ENCODE measurements at places on chromosomes 7 and 10.

DNA sequence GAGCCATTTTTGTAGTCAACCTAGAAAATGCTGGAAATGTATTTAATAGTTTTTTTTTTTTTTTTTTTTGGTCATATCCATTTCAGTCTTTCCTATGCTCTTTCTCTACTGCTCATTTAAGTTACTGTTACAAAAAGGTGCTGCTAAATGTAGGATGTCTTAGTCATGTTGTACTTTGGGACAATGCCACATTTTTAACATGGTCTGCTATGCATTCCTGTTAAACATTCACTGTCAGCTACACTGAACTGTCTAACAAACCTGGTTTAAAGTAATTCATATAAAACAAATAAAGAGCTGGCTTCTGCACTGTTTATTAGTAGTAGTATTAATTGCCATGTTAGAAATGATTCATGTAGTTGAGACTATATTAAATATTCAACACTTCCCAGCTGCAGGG lies 108.6 kb downstream of the NSUN6 start:
- DNase-seq: no peak

GRCh38 chr7:128200376-128200775 lies 40.7 kb upstream of the LEP start:
- DNase-seq: no peak

DNA sequence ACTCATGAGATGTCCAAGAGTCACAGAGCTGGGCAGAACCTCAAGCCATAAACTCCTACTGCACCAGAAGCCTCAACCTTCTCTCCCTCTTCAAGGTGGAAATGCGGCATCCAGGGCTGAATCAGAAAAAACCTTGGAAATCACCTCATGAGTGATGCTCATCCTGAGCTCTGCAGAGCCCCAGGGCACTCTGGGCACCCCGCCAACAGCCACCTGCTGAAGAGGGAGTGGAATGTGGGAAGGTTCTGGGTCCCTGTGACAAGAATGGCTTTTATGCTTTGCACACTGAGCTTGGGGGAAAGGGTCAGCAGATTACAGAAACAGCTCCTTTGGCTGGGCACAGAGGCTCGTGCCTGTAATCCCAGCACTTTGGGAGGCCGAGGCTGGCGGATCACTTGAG lies 18.8 kb downstream of the NUDT1 start:
- DNase-seq: no peak

GRCh38 chr7:25289518-25289917 lies 61.2 kb upstream of the NPVF start:
- DNase-seq: no peak

DNA sequence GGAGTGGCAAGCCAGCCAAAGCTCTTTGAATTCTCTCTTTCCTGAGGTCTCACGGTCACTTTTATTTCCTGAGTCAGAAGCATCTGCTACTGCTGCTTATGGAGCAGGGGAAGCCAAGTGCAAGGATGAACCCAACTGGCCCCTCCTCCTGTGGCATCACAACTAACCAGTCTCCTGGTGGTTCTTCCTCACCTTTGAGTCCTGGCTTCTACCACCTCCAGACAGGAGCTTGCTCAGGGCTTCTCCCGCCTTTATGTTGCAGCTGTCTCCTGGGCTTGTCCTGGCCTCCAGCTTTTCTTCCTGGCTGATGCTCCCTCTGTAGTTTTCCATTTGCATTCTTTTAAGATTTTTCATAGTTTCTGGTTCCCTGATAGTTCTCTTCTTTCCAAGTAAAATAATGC lies 349.7 kb upstream of the NRP1 start:
- DNase-seq: no peak

- DNase-seq: no peak
Observed at GRCh38 chr10:78454123-78454645, 420.5 kb downstream of the RPS24 start.

DNA sequence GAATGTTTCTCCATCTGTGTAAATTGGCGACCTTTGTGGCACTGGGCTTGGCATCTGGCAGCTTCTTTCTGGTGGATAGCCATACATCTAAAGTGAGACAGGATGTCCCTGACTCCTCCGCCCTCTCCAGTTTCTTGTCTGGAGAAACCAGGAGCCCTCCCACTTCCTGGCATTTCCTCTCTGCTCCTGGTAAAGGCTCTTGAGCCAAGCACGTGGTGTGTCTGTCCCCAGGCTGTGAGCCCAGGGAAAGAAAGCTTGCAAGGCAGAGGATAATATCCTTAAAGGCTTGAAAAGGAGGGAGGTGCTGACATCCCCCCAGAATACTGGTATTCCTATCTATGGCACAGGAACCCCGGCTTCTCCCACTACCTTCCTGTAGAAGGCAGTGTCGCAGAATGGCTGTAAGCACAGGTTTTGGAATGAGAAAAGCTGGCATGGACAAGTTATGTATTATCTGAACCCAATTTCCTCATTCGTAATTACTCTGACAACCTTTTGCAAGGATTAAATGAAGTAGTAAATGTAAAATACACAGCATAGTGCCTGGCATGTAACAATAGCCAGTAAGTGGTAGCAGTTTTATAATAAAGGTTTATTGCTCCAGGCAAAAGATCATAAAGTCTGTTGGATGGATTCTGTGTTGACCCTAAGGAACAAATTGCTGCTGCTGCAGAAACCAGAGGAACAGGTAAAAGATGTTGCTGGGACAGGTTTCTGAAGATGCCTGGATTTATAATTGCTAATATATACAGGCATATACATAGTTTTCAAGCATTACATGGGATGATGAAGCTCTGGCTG lies 11.8 kb upstream of the ACSL5 start:
- DNase-seq: peak; percentile 62

GRCh38 chr7:37341033-37341630 lies 107.5 kb downstream of the ELMO1 start:
- no peak for DNase-seq

DNA sequence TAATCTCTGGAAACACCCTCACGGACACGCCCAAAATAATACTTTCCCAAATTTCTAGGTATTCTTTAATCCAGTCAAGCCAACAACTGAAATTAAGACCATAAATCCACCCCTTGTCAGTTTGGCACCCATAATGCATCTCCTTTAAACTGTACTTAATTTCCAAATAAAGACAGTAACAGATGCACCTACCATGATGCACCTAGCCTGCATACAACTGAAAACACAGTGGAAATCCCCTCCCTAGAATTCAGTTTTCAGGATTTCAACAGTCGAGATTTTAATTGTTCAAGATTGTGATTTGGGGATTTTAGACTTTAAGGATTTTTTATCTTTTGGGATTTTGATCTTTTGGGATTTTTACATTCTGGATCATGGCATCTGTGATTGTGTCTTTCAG lies 17.1 kb downstream of the STK17A start:
- DNase-seq: no peak

Data from ovary (tissue), 10 donors.